ENCODE measurements at places on chromosomes 2 and 18.

DNA sequence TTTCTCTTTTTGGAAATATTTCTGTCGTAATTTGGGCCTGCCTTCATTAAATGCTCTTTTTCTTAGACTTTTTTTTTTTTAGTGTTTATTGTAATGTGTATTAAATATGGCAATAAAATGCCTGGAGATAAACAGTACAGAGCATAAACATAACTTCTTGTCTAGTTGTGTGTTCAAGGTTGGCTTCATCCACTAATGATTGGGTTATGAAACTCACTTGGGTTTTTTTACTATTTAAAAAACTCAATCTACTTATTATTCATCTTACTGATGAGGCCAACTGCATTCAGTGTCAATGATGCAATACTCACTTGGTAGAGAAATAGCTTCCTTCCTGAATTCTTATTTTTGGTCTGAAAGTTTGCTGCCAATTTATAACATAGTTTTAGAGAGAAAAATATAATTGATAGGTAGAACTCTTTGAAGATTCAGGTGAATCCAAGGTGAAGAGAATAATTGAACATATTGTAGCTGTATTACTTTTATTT, 144.2 kb upstream of the NABP1 start:
- DNase-seq: no peak

DNA sequence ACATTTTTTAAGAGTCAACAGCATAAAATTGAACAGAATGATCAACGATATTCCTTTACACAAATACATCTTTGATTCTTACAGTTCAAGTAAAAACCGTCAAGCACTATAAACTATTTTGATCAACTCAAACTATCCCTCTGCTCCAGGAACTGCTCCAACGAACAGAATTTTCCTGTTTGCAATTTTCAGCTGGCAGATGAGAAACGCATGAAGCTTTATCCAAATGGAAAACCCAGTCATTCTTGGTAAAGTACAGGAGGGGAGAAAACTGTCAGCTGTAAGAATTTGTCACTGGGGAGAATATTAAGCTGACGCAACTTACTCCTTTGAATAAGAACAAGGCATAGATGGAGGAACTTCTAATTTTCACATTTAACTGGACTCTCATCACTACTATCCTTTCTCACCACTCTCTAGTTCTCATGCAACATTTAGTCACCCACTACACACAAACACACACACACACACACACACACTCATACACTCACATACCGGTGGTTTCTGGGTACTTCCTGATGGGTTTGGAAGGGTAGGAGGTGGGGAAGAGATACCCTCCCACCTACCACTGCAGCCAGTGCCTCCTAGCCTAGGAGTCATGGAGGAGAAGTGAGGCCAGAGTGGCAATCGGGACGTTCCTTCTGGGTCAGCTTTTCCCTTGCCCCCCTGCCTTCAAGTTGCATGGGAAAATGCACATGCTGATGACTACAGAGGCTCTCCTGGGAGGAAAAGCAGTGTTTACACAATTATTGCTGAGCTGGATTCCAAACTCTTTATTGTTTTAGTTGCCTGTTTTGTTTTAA, 54.0 kb upstream of the SPATS2L start:
- DNase-seq: no peak

DNA sequence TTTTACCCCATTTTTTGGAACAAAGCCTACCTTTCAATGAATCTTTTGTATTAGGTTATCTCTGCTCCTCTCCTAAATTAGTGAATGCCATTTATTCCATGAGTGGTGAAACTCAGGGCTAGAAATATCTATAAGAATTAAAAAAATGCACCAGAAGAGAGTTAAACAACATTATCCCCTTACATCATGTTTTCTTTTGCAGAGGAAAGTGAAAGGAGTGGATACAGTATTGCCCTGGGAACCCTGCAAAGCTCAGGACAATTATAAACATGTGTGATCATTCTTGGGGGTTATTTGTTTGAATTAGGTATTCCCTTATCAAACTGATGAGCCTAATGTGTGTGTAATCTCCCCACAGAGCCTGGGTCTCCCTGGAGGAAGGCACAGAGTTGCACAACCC, 559.2 kb downstream of the RNF144A start:
- DNase-seq: no peak

- DNase-seq: no peak
Measured at GRCh38 chr2:153079315-153079714, 360.9 kb downstream of the ARL6IP6 start.

GRCh38 chr2:10427618-10427949, 20.5 kb downstream of the ODC1 start:
- no peak for DNase-seq

DNA sequence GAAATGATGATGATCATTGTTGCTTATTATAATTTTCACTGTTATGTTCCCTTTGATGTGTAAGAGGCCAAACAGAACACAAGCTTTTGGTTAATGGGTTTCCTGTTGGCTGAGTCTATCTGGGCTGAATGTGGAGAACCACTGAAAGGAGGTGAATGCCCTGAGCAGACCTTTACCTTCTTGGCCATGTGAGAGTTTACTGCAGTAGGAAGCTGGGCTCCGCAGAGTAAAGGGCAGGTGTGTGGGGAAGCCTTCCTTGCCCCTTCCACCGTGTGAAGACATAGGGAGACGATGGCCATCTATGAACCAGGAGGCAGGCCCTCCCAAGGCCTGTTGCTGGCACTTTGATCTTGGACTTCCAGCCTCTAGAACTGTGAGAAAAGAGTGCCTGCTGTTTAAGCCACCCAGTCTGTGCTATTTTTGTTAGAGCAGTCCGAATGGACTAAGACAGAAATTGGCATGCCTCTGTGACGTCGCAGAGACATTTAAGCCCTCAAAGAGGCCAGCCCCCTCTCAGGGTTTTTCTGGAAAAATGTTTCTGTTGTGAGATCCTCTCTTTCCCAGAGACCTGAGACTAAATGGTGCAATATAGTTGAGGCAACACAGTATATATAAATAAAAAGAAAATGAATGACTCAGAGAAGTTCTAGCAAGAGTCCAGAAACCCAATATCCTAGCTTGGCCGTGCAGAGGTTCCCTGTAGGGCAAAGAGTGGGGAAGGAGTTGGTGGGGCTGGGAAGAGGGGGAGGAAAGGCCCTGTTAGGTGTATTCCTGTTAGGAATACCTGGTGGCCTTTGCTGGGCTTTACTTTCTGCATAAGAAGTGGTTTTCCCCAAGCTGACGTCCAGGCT, 121.9 kb upstream of the LGALSL start:
- DNase-seq: no peak

- no peak for DNase-seq
Measured at GRCh38 chr2:231722721-231723307, 14.5 kb downstream of the PTMA start.

DNA sequence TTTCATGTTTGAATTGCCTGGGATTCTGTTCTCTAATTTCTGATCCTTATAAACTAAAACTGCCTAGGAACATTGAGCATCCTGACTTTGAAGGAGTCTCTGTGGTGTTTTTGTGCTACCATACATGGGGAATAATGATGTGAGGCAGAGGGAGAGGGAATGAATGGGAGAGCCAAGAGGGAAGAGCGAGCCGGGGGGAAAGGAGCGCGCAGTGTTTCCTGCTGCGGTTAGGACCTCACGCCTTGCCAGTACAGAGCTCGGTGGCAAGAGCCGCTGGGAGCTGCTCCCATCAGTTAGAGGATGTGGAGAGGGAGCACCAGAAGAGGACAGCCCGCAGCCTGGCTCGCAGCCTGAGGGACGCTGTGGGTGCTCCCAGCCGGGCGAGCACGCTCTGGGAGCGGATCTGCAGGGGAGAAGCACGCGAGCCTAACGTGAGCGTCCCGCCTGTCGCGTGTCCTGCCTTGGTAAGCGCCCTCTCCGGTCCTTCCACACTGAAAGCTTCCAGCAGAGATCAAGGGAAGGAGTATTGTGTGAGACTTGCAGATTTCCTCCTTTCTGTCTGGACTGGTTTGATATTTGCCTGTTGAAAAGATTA, 114.7 kb downstream of the FAM210A start:
- no peak for DNase-seq

DNA sequence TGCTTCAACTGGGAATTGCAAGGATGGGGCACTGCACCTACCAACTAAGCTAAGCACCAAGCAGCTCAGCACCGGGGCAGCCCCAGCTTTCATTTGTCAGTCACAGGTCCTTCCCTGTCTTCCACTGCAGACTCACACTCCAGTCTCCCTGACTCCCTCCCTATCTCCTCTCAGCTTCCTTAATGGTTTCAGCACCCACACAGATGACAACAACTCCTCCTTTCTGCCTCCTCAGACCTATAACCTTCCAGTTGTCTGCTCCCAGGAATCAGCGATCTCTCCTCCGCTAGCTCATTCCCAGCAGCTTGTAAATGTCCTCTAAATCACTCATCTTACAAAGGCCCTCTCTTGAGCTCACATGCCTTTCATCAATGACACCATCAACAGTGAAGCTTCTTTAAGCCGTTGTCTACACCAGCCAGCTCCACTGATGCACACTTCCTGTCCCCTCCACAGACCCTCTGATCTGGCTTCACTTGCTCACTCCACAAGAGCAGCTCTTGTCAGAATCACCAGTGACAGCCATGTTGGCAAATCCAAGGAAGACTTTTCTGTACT, 32.1 kb downstream of the CLASP1 start:
- peak; percentile 9 for DNase-seq

DNA sequence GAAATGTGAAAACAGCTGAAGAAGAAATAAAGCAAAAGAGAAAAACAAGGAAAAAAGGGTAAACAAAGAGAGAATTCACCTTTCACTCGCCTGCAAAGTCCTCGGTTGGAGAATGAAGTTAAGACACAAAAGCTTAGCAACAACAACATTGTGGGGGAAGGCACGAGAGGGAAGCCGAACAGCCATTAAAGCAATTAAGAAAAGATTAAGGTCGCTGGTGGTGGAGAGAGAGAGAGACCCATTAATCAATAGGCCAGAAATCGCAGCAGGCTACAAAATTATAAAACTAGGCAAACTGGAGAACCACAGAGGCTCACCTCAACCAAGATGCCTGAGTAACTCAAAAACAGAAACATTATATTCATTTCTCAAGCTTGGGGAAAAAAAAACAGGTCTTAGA, 120.0 kb upstream of the SIX3 start:
- no peak for DNase-seq

- DNase-seq: no peak
Measured at GRCh38 chr2:122167515-122167914, 412.1 kb downstream of the TSN start.

GRCh38 chr2:232521959-232522622, 1.9 kb downstream of the PRSS56 start:
- DNase-seq: no peak

DNA sequence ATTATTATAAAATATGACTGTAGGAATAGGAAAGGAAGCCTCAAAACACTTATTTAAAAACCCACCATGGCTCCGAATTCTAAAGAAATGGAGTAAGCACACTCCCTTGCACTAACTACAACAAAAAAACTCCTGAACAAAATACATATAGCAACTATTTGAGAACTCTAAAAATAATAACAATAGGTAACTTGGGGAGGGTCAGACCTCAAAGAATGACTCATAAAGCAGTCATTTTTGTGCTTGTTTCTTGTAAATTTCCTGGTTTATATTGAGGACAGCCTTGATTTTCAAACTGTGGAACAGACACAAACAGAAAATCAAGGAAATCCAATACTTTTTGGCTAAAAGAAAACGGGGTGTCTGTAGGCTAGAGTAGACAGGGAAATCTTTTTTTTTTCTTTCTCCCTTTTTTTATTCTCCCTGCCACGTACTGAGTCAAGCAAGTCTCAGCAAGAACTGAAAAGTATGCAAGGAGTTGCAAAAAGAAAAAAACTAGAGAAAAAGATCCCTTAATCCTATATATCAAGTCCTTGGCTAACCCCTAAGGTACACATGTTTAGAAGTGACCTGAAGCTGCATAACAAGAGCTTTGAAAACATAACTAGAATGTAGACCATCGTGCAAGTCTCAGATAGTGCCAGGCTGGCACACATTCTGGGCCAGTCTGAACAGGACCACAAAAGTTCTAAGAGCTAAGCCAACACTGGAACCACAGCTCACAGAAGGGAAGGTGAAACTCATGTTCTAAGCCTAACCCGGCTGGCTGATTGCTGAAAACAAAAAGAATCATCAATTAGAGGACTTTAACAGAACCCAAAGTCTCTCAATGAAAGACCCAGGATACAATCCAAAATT, 403.1 kb upstream of the LYPD1 start:
- no peak for DNase-seq

- DNase-seq: no peak
Measured at GRCh38 chr2:85905187-85905666, 16.4 kb upstream of the ST3GAL5 start.

DNA sequence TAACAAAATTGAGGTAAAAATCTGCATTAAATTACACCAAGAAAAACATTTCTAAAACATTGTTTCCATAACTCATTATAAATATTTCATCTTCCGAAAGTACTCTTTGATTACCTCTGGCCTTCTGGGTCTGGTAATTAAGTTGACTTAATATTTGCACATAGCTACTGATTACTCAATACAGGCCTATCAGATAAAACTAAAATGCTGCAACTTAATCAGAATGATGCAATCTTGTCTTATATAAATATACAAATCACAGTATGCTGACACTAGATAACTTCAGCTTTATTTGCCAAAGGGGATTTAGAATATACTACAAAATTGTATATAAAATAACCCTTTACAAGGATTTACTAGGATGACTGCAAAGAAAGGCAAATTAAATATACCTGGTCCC, 49.3 kb downstream of the SLC35F5 start:
- DNase-seq: no peak

DNA sequence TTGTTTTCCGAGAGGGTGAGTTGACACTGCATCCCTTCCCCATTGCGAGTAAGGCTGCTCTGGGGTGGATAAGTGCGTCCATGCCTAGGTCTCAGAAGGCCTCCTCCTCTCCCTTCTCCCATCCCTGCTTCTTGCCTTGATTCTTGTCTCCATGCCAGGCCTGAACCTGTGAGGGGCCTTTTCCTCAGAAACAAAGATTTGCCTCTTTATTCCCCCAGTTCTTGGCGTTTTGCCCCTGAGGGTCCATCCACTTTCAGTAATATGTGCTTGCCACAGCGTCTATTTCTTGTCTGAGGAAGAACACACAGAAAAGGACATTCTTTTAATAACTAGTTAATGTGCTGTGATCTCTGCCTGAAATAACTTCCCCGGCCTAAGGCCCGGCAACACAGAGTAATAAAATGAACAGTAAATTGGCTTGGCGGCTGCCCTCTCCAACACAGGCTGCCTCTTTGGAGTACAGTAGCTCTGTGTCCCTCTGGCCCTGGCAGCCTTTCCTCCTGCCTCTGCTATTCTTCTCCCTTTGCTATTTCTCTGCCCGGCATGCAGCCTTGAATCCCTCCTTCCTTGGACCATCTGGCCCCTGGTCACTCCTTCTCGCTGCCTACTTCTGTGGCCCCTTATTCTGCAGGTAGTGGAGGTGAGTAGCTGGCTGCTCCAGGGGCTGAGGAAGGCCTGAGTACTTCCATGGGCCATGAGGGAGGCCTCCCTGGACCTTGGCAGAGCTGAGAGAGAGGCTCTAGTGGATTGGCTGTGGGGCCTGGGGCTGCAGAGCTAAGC, 4.4 kb downstream of the EHD3 start:
- DNase-seq: no peak
